Spleen (tissue), 13 donors: ENCODE measurements at places on chromosomes 1 and 21.
A peak's percentile ranks its signal among the peaks of the same experiment; 100 is the strongest.

- H3K27ac ChIP-seq: no peak overlapping the region
- H3K36me3 ChIP-seq: no peaks in the 10 kb centered on the region
- no peaks in the 10 kb centered on the region for H3K4me1 ChIP-seq
- H3K4me3 ChIP-seq: no peak overlapping the region
These were observed 31.0 kb downstream of the PSMG1 start for GRCh38 chr21:39152271-39152670.

GRCh38 chr21:42563261-42563660 lies 49.6 kb downstream of the SLC37A1 start:
- no peaks in the 10 kb centered on the region for H3K4me1 ChIP-seq
- no peaks in the 10 kb centered on the region for H3K27me3 ChIP-seq
- peaks cover 70% of the 10 kb centered on the region for H3K36me3 ChIP-seq

GRCh38 chr1:151837197-151837596 lies 2.4 kb downstream of the C2CD4D start:
- peaks cover 35% of the 10 kb centered on the region for H3K27me3 ChIP-seq
- no peak overlapping the region for H3K4me3 ChIP-seq
- no peak overlapping the region for H3K27ac ChIP-seq

- H3K36me3 ChIP-seq: peaks cover 47% of the 10 kb centered on the region
- no peak for DNase-seq
- peaks cover 8% of the 10 kb centered on the region for H3K4me1 ChIP-seq
- no peak overlapping the region for H3K4me3 ChIP-seq
These were observed 46.3 kb downstream of the AGPAT3 start for GRCh38 chr21:43911015-43911934.

DNA sequence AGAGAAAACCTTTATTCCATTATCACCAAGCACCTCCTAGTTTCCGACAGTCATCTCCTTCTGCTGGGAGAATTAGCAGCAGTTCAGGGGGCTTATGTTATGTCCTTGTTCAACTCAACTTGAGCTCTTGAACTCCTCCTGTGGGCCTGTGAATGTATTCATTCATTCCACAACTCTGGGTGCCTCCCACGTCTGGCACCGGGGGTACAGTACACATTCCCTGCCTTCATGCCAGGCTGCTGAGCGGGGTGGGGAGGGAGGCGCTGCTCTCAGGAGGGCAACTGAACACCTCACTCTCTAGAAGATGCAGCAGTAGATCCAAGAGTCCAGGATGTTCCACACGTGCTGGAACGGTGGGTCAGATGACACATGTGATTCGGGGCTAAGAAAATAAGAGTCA lies 4.3 kb upstream of the MX2 start:
- peaks cover 11% of the 10 kb centered on the region for H3K4me1 ChIP-seq
- no peak overlapping the region for H3K4me3 ChIP-seq
- H3K36me3 ChIP-seq: no peaks in the 10 kb centered on the region
- no peak for DNase-seq
- H3K27ac ChIP-seq: no peak overlapping the region
- no peaks in the 10 kb centered on the region for H3K27me3 ChIP-seq

GRCh38 chr21:38486706-38487105 lies 11.6 kb downstream of the ERG start:
- no peak overlapping the region for H3K27ac ChIP-seq
- no peak overlapping the region for H3K4me3 ChIP-seq
- H3K36me3 ChIP-seq: no peaks in the 10 kb centered on the region

GRCh38 chr1:86779308-86780191 lies 75.2 kb downstream of the SH3GLB1 start:
- no peaks in the 10 kb centered on the region for H3K27me3 ChIP-seq
- no peak for DNase-seq
- no peak overlapping the region for H3K27ac ChIP-seq
- no peak overlapping the region for H3K4me3 ChIP-seq
- H3K4me1 ChIP-seq: no peaks in the 10 kb centered on the region

DNA sequence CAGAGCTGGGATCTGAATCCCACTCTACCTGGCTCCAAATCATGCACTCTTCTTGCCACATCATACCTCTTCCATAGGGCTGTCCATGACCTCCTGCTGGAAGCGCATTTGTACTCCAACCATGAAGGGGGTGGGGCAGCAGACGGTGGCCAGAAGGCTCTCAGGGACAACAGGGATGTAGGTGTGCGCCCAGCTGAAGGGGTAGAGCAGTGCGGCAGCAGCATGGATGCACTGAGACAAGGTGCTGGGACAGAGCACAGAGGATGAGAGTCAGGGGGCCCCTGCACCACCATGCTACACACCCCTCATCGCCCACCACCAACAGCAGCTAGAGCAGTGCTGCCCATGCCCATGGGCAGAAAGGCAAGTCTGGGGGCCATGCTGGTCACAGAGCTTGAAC lies 8.4 kb downstream of the DENND2D start:
- H3K4me1 ChIP-seq: peaks cover 71% of the 10 kb centered on the region
- no peak for DNase-seq
- H3K36me3 ChIP-seq: peaks cover 10% of the 10 kb centered on the region
- no peaks in the 10 kb centered on the region for H3K27me3 ChIP-seq
- peak overlapping the region; percentile 84 for H3K27ac ChIP-seq

GRCh38 chr1:207644852-207645634 lies at the start of gene CR1L:
TSS of gene CR1L (plus strand) at chr1:207645133. CDS start at chr1:207645234, 101 bp downstream.
- peaks cover 10% of the 10 kb centered on the region for H3K36me3 ChIP-seq
- H3K27ac ChIP-seq: peak within 1 kb of the TSS; percentile 9
- DNase-seq: peak; percentile 91
- peaks cover 10% of the 10 kb centered on the region for H3K4me1 ChIP-seq
- peak within 1 kb of the TSS; percentile 67 for H3K4me3 ChIP-seq

- H3K27me3 ChIP-seq: no peaks in the 10 kb centered on the region
- peak overlapping the region; percentile 93 for H3K27ac ChIP-seq
- DNase-seq: no peak
- H3K36me3 ChIP-seq: peaks cover 16% of the 10 kb centered on the region
These were observed 602 bp upstream of the UFC1 start for GRCh38 chr1:161153176-161153575.

GRCh38 chr1:221697923-221698425 lies 43.9 kb downstream of the DUSP10 start:
- no peak for DNase-seq
- no peak overlapping the region for H3K27ac ChIP-seq
- no peaks in the 10 kb centered on the region for H3K27me3 ChIP-seq
- no peaks in the 10 kb centered on the region for H3K4me1 ChIP-seq
- H3K36me3 ChIP-seq: peaks cover 19% of the 10 kb centered on the region

DNA sequence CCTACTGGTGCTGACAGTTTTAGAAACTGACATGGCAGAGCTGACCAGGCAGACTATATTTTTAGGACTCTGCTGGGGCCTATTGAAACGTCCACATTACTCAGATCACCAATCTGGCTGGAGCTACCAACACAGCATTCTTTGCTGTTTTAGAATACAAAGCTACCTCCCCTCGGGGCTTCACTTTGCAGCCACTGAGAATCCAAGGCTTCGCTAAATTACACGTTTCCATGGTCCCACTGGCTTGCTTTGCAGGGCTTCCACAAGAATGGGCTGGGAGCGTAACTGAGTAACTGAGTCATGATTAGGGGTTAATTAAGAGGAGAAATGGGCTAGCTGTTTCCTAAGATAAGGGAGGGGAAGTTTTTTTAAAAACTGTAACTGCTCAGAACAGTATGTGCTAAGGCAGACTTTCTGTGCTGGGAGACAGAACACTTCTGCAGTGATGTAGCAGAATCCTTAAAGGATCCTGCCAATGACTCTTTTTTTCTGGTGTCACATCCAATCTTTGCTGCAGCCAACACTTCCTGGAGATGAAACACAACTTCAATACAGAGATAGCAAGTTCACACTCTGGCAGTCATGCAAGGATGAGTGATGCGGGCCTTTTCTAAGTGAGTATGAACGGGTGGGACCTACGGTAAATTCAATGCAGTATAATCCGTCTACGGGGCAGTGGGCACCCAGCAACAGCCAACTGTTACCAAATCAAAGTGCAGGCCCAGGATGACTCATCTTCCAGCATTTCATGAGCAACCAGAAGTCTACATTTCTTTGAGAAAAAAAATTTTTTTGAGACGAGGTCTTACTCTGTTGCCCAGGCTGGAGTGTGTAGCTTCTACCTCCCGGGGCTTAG lies 21.5 kb downstream of the NDUFS5 start:
- no peak overlapping the region for H3K4me3 ChIP-seq
- DNase-seq: no peak
- H3K27ac ChIP-seq: peak overlapping the region; percentile 30
- H3K36me3 ChIP-seq: no peaks in the 10 kb centered on the region
- no peaks in the 10 kb centered on the region for H3K27me3 ChIP-seq
- no peaks in the 10 kb centered on the region for H3K4me1 ChIP-seq

GRCh38 chr1:47201179-47201578 lies 11.3 kb upstream of the PDZK1IP1 start:
- no peak overlapping the region for H3K4me3 ChIP-seq
- no peaks in the 10 kb centered on the region for H3K27me3 ChIP-seq
- no peak overlapping the region for H3K27ac ChIP-seq
- no peak for DNase-seq
- H3K36me3 ChIP-seq: no peaks in the 10 kb centered on the region

DNA sequence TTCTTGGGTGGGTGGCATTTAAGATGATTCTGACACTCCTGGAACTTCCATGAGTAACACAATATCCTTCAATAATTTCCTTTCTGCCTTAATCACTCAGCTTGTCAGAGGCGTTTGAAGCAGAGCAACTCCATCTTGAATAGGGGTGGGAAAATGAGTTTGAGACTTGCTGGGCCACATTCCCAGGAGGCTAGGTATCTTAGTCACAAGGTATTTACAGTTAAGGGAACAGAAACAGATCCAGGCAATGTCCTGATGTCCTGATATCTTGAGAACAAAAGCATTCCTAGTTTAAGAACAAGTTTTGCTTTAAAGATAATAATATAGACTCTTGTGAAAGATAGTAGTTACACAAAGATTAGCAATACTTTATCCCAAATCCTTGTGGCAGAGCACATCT lies 76.6 kb upstream of the KIAA0040 start:
- H3K27me3 ChIP-seq: no peaks in the 10 kb centered on the region
- no peak for DNase-seq
- H3K36me3 ChIP-seq: no peaks in the 10 kb centered on the region
- no peak overlapping the region for H3K4me3 ChIP-seq

DNA sequence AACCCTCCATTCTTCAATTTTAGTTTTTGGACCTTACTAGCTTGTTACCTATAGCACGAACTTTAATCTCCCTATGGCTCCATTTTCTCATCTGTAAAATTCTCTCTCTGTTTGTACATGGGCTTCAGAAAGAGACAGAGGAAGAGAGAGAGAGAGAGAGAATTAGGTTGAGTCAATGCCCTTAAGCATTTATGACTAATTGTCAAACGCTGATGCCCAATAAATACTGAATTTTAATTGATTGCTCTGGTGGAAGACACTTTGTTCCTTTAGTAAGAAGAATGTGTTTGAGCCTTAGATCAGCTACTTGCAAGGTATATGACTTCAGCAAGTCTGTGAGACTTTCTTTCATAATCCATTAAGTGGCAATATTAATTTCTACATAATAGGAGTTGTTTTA lies 743.1 kb upstream of the ADGRL4 start:
- no peaks in the 10 kb centered on the region for H3K36me3 ChIP-seq
- no peaks in the 10 kb centered on the region for H3K27me3 ChIP-seq
- no peaks in the 10 kb centered on the region for H3K4me1 ChIP-seq
